ENCODE measurements at places on chromosomes 1 and 21. TPM values are rescaled to one million over a fixed set of nuclear protein-coding genes. Genes with fewer than 3 reads are reported as not detected.

LAX1 gene
- not detected for total RNA-seq

PTGS2 gene
- 10.0 TPM for total RNA-seq

DCAF8 gene
- 41.2 TPM for total RNA-seq

BGLAP gene
- 0.46 TPM for total RNA-seq

KIRREL1 gene
- 38.2 TPM for total RNA-seq
